Globus pallidus (tissue), 1 donor: ENCODE measurements at places on chromosomes 11 and 22.

DNA sequence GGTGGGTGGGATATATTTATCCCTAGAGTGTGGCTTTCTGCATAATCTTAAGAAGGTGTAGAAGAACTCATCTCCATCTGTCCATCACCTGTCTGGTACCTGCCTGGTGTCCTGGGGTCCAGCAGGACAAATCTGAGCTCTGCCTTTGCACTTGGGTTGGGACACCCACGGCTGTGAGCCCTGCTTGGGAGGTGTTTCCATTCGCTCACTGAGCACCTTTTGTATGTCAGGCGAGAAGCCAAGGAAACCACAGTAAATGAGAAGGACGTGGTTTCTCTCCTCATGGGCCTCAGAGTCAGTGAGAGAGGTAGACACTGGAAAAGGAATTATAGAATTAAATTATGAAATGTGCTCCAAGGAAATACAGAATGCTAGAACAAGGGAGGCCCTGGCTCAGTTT lies 555.9 kb downstream of the MIAT start:
- DNase-seq: no peak

DNA sequence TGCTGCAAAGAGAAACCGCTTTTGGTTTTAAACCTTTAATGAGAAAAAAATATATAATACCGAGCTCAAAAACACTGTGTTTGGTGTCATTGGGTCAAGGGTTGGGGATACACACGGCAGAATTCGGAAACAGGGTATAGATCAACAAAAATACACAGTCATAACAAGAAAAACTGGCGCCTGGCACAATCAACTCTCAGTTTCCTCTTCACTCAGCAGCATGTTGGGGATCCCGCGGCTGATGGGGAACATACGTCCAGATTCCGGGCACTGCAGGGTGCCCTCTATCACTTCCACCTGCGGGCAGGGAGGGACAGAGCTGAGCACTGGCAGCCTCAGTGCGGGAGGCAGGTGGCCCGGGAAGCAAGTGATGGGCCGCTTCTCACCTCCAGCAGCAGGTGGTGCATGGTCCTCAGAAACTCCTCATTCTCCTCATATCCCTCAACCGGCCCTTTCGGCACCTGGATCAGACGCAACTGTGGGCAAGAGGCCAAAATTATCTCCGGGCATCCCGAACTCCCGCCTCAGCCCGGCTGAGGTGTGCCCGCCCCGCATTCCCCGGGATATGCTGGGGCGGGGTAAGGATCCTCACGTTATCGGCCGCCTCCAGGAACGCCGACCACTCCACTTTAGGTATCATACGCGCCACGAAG lies 561 bp downstream of the TRMT112 start:
- DNase-seq: no peak

GRCh38 chr11:58796333-58796732 lies 48.2 kb downstream of the GLYATL2 start:
- peak; percentile 15 for DNase-seq

DNA sequence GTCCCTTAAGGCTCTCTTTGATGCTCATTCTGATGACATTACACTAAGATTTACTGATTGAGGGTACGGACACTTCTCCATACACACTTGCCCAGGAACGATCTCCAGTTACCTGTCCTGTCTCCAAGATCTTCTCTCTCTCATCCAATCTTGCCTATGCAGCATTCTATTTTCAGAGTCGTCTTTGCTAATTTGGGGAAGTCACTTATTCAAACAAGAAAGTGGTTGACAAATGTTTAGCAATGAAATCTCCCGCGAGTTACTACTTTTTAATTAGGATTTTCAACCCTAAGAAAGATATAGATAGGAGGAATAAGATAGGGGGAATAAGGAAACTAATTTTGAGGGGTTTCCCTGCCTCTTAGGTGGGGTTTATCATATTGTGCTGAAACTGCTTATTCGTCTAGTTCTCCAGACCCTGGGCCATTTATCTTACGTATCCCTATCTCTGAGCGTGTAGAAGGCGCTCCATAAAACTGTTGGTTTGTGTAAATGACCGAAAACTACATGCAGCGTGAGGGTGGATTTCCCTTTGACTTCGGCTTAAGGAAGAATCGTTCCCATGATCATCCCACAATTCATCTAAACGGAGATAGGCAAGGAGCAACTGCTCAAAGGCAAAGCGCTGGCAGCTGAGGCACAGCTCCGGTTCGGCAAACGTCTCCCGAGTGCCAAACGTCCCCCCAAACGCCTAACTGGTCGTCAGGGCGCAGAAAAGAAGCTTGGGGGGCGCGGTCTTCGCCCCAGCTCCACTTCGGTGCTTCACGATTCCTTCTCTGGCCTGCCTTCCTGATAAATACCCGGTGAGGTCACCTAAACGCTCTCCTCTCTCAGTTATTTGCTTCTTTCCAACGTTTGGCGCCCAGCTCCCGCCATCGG lies 804 bp downstream of the APIP start:
- peak; percentile 33 for DNase-seq

DNA sequence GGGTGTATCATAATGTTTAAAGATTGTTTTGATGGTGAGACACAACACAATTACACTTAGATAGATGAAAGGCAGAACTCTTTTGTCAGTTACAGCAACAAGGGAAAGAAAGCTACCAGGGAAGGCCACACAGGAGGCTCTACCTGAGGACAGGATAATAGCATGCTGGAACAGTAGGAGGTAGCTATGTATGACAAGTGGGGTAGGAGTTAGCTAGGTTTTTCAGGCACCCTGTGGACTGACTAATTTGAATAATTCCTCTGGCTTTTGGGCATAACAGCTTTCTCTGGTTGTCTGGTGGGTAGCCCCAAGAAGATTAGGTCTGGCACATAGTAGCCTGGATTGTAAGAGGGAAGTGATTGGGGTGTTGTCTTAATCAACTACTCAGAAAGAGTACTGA lies 475.4 kb upstream of the CHORDC1 start:
- DNase-seq: no peak

- no peak for DNase-seq
Observed at GRCh38 chr11:473962-474785, 24.1 kb downstream of the PTDSS2 start.

- DNase-seq: no peak
Observed at GRCh38 chr11:76661306-76661751, 9.2 kb downstream of the LRRC32 start.

- DNase-seq: no peak
Observed at GRCh38 chr11:123630126-123630608, 24.3 kb downstream of the SCN3B start.

DNA sequence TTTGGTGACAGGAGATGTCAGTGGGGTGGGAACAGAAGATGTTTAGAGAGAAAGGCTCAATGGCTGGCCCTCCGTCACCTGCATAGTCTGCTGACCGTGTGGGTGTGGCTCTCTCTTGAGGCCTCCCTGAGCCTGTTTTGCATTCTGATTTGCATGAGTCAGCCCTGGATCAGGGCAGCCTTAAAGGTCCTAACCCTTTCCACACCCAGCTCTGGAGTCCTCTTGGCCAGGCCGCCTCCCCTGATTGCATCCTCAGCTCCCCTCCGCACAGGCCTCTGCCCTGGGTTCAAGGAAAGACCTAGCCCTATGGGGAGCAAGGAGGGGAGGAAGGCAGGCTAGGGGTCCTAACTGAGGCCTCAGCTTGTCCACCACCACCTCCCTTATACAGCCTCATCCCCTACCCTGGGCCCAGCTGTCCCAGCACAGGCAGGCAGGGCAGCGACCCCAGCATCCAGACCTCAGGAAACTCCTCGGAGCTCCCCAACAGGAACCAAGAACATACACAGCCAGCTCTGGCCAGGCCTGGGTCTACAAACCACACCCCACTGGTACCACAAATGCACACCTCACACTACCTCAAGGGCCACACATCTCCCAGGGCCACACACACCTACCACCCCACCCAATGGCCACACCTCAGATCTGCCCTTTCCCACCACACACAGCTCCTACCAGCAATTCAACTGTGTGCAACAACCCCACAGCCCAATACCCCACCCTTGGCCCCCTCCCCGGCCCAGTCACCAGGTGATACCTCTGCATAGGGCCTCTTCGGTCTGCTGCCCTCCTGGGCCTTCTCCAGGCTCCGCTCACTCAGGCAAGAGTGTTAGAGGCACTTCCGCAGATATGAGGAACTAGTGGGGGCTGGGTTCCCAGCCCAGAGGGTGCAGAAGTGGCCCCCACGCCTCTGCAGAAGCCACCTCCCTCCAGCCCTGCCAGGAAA lies 13.7 kb downstream of the ARAP1 start:
- DNase-seq: no peak

DNA sequence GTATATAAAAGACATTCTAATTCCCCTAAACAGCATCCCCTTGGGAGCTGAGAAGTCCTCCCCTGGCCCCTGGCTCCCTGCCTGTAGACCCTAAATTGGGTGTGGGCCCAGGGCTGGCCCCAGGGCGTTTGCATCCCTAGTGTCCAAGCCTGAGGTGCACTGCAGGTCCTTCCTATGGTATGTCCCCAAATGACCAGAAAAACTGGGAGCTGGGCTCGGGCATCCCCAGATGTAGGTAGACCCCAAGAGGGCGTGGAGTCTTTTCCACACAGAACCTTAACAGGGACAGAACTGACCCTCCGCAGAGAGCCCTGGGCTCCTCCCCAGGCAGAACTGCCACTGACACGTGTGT lies 782 bp upstream of the OSBPL5 start:
- DNase-seq: no peak

DNA sequence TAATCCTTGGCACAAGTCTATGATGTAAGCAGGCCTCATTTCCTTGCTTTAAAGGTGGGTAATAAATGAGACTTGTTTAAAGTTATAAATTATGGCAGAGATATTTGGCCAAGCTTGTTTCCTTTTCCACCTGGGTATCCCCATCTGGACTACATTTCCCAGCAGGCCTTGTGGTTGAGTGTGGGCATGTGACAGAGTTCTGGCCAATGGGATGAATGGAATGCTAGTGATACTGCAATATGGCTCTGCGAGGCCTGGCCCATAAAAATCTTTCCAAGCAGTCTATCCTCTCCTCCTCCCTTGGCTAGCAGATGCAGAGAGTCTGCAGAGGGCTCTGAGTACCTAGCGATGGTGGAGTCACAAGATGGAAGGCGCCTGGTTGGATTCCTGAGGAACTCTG lies 102.5 kb downstream of the TIMP3 start:
- DNase-seq: no peak
